ENCODE measurements at places on chromosomes 2 and 18.

DNA sequence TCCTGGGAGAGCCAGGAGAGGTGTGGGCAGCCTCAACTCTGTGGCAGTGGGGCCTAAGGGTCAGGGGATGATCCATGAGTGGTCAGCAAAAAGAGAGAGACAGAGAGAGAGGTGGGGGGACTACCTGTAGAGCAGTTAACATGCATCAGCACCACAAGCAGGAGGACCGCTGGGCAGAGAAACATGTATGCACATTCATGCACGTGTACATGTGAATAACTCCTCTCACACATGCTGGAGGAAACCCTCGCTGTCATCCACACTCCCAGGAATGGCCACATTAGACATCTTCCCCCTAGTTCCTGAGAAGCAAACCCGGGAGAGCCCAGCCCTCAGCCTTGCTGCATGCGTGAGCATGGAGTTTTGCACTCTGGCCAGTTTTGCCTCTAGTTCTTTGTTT lies 166.1 kb downstream of the SMAD7 start:
- no peak for DNase-seq

GRCh38 chr2:2899826-2900225 lies 477.8 kb downstream of the EIPR1 start:
- no peak for DNase-seq

DNA sequence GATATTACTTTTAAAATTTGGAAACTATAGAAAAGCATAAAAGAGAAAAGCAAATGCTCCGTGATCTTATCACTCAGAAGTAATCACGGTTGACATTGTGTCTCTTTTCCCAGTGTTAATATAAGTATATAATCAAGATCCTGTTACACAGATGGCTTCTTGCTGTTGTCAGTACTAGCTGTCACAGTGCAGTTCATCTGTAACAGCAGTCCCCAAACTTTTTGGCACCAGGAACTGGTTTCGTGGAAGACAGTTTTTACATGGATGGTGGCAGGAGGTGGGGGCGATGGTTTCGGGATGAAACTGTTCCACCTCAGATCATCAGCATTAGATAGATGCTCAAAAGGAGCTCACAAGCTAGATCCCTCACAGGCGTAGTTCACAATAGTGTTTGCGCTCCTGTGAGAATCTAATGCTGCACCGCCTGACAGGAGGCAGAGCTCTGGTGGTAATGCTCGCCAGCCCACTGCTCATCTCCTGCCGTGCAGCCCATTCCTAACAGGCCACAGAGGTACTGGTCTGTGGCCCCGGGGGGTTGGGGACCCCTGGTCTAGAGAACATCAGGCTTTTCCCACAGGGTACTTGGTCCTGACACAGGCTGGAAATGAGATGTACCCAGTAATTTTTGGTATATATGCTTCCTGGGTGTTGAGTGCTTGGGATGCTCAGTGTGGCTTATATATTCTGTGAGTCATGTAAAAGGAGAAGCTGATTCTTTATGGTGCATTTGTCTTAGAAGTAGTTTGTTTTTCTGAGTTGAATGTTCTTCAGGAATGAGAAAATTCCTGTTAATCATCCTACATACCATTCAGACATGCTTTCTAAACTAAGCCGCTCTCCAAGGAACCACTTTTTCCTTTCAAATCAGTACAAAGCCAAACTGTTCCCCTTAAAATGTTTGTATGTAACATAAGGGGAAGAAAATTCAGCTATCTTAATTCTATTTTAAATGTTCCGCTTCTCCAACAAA lies 121.8 kb downstream of the NCK2 start:
- no peak for DNase-seq

GRCh38 chr2:51697095-51697494 lies 665.2 kb upstream of the NRXN1 start:
- DNase-seq = no peak

- no peak for DNase-seq
Observed at GRCh38 chr2:65232636-65233035, 5.0 kb downstream of the ACTR2 start.

GRCh38 chr18:49850636-49851035 lies 37.3 kb upstream of the ACAA2 start:
- DNase-seq = no peak

GRCh38 chr2:127097471-127097765 lies 9.5 kb downstream of the BIN1 start:
- no peak for DNase-seq

GRCh38 chr2:196173505-196173904 lies 2.1 kb upstream of the STK17B start:
- no peak for DNase-seq

GRCh38 chr18:55875371-55875901 lies 287.4 kb upstream of the TCF4 start:
- DNase-seq = no peak

DNA sequence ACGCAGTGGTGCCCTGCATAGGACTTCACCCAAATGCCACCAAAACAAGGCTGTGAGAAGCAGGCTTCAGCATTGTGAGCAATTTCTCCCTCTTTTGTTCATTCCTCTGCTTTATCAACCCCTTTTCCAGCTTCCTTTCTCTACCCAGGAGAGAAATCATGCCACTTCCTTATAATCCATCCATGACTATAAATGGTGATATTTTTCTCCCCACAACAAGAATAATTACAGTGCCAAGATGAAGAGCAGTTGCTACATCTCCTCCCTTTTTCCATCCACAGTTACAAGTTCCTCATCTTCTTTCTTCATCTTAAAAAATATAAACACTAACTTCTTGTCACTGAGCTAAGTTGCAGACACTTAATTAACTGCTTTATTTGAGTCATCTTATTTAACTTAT lies 167.2 kb downstream of the ANTXR1 start:
- no peak for DNase-seq

GRCh38 chr2:207497596-207497995 lies 32.2 kb upstream of the CREB1 start:
- DNase-seq = no peak

DNA sequence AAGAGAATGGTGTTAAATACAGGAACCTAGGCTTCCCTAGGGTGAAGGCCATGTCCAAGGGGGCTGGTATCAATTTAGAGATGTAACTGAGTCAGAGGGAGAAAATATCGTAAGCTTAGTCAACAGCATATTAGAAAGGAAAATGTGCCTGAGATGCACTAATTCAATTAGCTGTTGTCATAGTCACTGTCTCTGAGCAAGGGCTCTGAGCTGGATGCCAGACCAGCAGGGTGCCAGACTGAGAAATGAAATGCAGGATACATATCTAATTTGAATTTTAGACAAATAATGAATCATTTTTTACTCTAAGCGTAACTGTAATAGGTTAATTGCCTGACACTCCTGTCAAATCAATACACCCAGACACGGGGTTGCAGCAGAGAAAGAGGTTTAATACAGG lies 11.4 kb upstream of the SLC35F6 start:
- no peak for DNase-seq

DNA sequence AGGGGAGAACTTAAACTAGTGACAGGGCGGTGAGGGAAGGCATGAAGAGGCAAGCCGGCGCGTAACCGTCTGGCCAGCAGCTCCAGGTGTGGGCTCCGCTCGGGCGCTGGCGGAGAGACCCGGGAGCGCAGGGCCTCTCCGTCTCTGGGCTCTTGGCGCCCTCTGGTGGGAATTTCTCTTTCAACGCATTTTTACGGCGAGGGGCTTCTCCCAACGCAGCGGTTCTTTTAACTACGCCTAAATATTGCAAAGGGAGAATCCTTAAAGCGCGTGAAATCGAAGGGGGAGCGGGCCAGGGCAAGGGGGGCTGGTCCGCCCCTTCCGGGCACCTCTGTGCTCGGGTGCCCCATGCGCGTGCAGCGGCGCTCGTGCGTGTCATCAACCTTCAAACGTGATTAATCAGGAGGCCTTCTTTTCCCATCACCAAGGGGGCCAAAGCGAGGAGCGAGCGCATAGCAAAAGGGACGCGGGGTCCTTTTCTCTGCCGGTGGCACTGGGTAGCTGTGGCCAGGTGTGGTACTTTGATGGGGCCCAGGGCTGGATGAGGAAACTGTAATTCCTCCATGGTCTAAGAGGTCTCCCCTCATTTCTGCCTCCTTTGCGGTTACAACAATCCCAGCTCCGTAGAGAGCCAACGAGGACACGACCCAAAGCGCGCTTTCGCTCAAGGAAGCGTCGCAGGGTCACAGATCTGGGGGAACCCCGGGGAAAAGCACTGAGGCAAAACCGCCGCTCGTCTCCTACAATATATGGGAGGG lies 762 bp upstream of the GAD1 start:
- no peak for DNase-seq

GRCh38 chr2:170145675-170146432 lies 32.1 kb upstream of the MYO3B start:
- DNase-seq = no peak

- DNase-seq = no peak
Observed at GRCh38 chr2:195105581-195105980, 551.4 kb upstream of the SLC39A10 start.

DNA sequence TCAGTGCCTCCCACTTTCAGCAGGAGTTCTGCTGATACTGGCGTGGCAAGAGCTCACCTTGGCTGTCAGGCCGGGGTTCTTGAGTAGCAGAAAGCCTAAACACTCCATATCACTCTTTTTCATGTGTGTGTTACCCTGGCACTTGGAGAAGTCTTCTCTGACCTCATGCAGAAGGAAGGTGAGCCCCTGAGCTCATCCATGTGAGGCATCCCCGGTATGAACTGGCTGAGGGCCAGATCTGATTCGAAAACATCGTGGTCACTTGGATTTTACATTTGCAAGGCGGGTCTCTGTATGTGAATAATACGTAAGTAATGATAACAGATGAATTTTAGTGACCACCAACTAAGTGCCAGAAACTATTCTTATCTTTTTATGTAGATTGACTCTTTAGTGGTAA lies 93.6 kb downstream of the RAPGEF4 start:
- DNase-seq = no peak

- DNase-seq = no peak
Observed at GRCh38 chr18:55559739-55560138, 28.3 kb downstream of the TCF4 start.

DNA sequence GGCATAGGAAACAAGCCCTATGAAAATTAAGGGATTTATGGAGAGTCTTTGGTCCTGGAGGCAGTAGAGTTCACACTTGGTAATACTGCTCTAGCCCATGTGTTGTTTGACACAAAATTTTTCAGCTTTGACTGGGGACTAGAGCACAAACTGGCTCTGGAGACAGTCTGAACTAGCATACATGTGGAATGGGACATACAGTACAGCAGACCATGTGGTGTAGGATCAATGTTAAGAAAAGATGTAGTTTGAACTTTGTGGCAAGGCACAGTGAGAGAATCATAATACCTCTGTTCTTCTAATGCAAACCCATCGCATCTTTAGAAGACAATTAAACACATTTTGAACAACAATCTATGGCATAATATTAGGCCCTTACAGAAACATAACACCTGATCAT lies 521.5 kb upstream of the DDX18 start:
- DNase-seq = no peak

DNA sequence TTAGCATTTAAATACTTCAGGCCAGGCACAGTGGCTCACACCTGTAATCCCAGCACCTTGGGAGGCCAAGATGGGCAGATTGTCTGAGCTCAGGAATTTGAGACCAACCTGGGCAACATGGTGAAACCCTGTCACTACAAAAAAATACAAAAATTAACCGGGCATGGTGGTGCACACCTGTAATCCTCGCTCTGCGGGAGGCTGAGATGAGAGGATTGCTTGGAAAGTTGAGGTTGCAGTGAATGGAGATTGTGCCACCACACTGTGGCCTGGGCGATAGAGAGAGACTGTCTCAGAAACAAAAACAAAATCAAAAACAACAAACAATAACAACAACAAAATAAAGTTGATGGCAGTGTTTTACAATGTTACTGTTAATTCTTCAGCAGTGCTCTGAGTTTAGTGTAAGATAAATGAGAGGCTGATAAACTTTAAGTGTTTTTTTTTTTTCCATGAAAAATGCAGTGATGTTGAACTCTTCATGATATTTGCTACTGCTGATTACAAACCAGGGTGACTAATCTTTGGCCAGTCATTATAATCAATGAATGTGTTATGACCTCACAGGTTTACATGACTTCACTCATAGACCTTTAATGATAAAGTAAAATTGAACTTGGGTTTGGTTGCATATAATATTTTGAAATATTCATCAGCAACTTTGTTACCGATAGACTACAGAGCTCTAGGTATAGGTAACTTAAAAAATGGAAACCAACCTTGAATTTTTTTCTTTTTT lies 2.5 kb downstream of the ITGAV start:
- no peak for DNase-seq

DNA sequence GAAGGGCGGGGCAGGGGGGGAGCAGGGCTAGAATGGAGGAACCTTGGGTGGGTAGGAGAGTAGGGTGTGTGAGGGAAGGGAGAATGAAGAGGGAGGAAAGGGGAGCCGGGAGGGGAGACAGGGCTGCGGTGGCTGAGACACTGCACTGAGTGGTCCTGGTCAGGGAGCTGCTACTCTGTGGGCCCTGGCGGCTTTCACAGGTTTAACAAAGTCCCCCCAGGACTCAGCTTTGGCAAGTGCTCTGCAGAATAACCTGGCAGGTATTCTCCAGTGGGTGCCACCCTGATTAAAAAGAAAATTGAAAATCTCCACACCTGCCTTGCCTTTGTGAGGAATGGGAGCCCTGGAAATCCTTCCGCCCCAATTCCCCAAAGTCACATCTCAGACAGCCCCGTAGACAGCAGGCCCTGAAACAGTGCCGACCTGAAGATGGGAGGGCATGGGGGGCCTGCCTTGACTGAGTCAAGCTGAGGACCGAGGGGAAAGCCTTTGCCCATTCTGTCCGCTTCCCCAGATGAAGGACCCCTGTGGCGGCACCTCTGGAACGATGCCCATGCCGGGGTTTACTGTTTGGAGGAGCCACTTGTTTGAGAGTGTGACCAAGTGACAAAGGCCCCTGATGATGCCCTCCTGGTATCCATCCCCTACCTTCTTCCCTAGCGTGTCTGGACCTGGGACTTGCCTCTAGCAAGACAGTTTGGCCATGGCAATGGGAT lies 43.6 kb upstream of the OTOS start:
- DNase-seq = no peak

- no peak for DNase-seq
Observed at GRCh38 chr2:216345846-216346245, 26.4 kb downstream of the MARCHF4 start.

- no peak for DNase-seq
Observed at GRCh38 chr2:85851253-85852151, 37.3 kb downstream of the ST3GAL5 start.

DNA sequence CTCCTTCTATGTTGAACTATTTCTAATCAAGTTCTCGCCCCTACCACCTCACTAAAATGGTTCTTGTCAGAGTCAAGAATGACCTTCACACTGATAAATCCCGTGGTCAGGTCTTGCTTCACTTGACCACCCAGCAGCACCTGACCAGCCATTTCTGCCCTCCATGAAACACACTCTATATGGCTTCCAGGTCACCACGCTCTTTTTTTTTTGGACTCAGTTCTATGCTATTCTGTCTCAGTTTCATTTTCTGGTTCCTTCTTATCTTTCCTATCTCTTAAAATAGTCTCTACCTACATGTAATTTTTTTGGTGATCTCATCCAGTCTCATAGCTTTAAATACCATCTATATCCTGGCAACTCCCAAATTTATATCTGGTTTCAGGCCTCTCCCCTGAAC lies 11.4 kb downstream of the EIF2AK3 start:
- DNase-seq = no peak

DNA sequence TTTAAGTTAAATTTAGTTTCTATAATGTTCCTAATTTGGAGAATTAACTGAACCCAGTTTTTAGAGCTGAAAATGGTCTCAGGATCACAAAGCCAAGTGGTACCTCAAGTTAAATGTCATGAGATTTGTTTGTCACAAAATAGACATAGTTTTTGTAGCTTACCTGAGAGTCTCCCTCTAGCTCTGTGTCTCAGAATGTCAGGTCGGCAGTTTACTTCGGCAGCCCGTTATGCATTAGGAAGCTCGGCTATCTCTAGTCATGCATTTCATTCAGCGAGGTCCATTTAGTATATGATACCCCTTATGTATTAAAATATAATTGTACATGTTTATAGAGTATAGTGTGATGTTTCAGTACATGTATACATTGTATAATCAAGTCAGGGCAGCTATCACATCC lies 155.6 kb downstream of the EML6 start:
- no peak for DNase-seq
